CD4-positive, alpha-beta T cell treated with Interleukin-10 for 1 hour (primary cell): ENCODE measurements at places on chromosomes 6 and 20.

DNA sequence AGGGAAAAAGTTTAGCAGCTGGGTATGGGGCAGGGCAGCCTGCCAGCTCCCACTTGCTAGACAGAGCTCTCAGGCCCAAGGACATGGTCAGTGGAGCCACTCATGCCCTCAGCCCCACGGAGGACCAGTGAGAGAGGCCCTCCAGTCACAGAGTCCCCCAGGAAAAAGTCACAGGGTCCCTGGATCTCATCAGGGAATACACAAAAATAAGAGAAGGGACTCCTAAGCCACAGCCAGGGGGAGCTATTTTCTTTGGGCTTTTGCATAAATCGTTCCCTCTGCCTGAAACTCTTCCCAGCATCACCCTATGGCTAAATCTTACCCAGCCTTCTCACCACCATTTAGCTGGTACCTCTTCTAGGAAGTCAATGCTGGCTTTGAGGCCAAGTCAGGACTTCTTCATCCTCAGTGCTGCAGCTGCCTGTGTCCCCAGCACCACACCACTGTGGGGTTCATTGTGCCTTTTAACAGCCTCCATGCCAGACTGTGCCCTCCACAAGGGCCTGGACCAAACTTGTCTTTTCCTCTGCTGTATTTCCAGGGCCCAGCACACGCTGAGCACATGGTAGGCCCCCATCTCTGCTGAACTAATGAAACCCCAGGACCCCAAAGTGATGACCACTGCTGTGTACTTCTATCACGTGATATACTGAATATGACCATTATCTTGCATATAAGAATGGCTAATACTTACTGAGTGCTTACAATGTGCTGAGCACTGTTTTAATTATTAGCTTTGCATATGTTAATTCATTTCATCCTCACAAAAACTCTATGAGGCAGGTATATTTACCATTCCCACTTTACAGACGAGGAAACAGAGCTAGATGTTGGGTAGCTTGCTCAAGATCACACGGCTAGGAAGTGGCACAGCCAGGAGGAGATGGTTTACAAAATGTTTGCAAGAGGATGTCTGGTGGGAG is 2.0 kb downstream of the ZNF335 start:
- DNase-seq = peak; percentile 45

- DNase-seq = no peak
Observed at GRCh38 chr20:61252601-61253263, 671 bp downstream of the CDH4 start.

GRCh38 chr6:42446370-42446769 is 5.4 kb downstream of the TRERF1 start:
- no peak for DNase-seq

- no peak for DNase-seq
Observed at GRCh38 chr6:71721642-71722041, 164.7 kb upstream of the RIMS1 start.

GRCh38 chr20:59082077-59082740 is 39.6 kb upstream of the PRELID3B start:
- DNase-seq = peak; percentile 30

- DNase-seq = no peak
Observed at GRCh38 chr6:50868466-50868865, 49.8 kb downstream of the TFAP2B start.

DNA sequence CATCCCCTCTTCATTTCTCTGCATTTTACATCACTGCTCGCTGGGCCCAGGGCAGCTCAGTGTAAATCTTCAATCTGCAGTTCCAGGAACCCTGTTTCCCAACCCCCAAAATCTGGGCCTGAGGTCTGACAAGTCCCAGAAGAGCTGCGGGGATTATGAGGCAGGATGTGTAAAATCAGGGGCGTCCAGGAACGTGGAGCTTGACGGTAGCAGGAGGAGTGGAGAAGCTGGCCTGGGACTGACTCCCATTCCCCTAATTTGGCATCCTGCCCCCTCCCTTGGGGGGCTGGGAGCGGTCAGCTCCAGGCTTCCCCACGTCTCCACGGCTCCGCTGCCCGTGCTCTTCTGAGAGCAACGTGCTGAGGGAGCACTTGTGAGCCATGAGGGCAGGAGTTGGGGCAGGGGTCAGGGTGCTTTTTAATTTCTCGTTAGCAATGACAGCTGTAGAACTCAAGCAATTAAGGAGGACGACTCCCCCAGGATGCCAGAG is 23.4 kb upstream of the VEGFA start:
- no peak for DNase-seq

GRCh38 chr20:55269913-55270312 is 735.4 kb downstream of the CBLN4 start:
- no peak for DNase-seq

DNA sequence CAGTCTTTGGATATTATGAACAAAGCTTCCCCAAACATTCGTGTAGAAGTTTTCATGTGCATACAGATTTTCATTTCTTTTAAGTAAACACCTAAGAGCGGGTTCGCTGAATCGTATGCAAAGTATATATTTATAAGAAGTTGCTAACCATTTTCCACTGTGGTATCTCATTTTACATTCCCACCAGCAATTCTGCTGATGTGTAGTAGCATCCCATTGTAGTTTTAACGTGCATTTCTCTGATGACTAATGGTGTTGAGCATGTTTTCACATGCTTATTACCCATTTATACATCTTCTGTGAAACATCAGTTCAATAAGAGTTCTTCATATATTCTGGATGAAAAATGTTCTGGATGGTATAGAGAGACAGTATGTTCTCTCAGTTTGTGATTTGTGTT is 97.4 kb downstream of the IYD start:
- no peak for DNase-seq

DNA sequence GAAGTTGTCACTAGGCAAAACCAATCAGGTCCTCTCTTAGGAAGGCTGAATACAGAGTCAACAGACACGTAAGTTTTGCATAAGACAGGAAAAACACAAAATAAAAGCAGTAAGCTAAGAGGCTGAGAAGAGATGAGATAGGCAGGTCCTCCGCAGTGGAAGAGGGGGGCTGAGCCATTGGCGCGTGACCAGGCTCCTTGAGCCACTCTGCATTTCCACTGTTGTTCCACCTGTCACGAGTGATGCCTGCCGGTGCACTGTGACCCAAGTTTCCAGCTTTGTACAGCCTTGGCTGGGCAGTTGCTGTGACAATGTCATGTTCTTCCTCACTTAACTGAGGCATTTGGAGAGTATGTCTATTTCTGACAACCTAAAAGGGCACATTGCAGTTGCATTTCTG is 58.6 kb downstream of the NUDT3 start:
- no peak for DNase-seq

GRCh38 chr6:15653581-15653980 is 9.2 kb downstream of the DTNBP1 start:
- DNase-seq = no peak

GRCh38 chr6:28729501-28730402 is 194.0 kb downstream of the TRIM27 start:
- DNase-seq = no peak

DNA sequence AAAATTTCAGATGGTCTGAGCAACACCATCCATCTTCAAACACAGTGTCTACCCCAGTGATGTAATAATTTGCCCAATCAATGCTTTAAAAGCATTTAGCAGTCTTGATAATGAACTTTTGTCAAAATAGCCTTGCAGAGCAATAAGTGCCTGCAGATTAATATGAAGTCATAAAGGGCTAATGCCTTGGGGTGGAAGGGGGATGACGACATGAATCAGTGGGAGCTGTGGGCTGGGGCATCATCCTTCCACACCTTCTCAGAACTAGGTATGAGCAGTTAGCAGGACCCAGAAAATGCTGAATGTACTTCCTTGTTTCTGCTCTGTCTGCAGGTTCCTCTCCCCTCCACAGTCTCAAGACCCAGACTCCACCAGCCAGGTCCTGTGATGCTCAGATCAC is 166.2 kb upstream of the MAFB start:
- no peak for DNase-seq

GRCh38 chr6:131958095-131958494 is 6.9 kb upstream of the CCN2 start:
- no peak for DNase-seq

- DNase-seq = no peak
Observed at GRCh38 chr20:53622247-53623133, 28.9 kb upstream of the ZNF217 start.

GRCh38 chr6:131651782-131652181 is 14.7 kb downstream of the ENPP3 start:
- DNase-seq = no peak

GRCh38 chr6:112923940-112924587 is 576.9 kb downstream of the RFPL4B start:
- DNase-seq = no peak

GRCh38 chr6:28856620-28857005 is 67.2 kb downstream of the TRIM27 start:
- DNase-seq = no peak

- no peak for DNase-seq
Observed at GRCh38 chr6:105401247-105402089, 1.4 kb downstream of the PREP start.

DNA sequence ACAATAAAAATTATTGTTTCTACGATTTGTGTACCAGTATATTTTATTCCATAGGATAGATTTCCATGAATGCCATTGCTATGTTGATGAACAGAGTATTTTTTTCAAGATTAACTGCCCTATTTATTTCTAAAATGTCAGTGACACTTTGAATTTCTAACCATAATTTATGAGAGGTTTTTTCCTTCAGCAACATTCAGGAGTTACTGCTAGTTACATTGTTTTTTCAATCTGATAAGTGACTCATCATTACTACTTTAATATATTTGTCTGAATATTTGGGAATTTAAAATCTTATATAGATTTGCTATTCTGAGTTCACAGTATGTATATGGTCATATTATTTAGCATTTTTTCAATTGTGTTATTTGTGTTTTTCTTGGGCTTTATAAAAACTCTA is 6.0 kb upstream of the OR2B6 start:
- DNase-seq = no peak

DNA sequence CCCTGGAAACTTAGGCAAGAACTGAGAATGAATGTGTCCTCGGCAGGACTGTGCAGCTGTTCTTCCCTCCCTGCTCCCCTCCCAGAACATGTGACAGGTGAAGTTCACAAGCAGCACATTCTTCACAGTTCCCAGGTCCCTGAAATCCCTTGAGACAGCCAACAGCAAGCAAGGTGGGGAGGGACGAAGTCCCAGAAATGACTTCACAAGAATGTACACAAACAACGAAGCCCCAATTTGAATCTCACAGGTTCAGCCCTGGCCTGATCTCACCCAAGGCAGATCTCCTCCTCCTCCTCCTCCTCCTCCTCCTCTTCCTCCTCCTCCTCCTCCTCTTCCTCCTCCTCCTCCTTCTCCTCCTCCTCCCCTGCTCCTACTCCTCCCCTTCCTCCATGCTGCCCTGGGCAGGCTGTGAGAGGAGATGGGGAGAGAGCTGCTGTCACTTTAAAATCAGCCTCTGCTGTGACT is 32.4 kb downstream of the WRNIP1 start:
- DNase-seq = no peak

DNA sequence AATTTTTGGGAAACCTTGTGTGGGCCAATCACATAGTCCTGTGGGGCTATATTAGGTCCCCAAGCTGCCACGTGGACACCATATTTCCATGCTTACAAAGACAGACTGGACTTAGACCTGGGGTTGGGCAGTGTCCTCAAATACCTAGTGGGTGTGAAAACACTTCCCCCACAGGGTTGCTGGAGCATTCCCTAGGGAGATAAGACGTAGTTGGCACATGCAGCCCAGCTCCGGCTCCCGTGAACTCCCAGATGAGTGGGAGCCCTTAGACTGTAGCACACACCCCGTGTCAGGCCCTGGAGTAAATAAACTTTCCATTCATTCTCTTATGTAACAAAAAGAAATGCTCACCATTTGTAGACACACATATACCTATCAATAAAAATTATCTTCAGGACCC is 14.2 kb downstream of the KCNG1 start:
- no peak for DNase-seq

DNA sequence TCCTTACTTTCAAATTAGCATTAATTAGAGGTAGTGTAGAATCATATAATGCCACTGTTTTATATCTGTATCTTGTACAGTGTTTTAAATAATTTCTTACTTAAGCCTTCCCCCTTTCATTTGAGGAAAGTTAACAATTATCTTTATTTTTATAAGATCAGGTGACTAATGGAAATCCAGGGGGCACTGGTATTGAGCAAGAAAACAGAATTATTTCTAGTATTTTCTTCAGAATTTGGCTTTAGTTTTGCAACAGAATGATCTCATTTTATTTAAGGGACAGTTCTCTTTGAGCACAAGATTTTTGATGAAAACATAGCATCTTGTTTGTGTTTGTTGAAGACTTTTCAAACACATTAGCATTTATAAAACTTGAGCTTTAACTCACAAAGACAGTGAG is 55.9 kb downstream of the RNF217 start:
- no peak for DNase-seq

DNA sequence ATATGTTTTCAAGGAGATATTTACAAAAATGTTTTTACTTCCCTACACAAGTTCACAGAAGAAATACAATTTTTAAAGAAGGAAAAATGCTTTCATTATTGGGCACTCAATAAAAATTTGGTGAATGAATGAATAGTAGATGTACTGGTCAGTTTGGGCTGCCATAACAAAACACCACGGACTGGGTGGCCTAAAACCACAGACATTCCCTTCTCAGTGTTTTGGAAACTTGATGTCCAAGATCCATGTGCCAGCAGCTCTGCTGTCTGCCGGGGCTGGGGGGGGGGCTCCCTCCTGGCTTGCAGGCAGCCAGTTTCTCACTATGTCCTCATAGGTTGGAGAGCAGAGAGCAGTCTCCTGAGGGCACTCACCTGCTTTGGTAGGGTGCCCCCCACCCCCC is 62.0 kb downstream of the FAM120B start:
- DNase-seq = no peak
